ENCODE measurements at places on chromosomes 7 and 10. TPM values are rescaled to one million over a fixed set of nuclear protein-coding genes. Genes with fewer than 3 reads are reported as not detected.

DNA sequence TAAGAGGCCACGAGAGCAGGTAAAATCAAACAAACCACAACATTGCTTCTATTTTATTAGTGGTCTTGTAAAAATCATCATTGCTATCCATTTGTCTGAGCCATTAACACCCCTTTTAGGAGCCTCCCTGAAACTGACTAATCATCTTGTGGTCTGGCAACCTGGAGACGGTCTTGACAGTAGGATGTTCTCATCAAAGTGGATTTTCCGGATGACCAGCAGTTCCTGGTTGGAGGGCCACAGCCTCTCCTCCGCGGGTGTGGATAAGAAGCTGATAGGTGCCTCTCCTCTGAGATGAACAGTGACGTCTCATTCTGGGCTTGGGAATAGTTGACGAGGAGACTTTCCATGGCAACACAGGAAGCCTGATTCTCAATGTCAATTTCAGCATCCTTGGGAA, 490.7 kb downstream of the TYW1 start:
- DNase-seq: no peak

Gene IDI2
- total RNA-seq: not detected

Gene MRLN
- total RNA-seq: not detected

DNA sequence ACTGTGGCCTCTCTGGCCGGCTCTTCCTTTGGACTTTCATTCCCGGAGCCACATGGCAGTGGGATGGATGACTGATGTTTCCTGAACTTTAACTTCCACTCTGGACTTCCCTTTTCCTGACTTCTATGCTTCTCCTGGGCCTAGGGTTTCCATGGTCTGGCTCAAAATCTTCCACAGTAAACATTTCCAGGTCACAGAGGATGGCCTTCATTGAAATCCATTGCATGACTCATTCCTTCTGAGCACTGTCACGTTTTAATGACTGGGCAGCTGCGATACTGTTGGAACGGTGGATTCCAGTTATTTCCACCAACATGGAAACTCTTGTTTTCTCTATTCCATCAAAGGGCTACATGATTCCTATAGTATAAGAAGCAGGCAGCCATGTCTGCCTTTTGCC, 24.4 kb upstream of the ZNF273 start:
- no peak for DNase-seq

- no peak for DNase-seq
Observed at GRCh38 chr7:37481722-37482288, 33.1 kb upstream of the ELMO1 start.
